ENCODE measurements at places on chromosomes 12 and 14. TPM values are rescaled to one million over a fixed set of nuclear protein-coding genes. Genes with fewer than 3 reads are reported as not detected.

- no peak for DNase-seq
These were observed 90.3 kb downstream of the DDHD1 start for GRCh38 chr14:53062856-53063255.

DNA sequence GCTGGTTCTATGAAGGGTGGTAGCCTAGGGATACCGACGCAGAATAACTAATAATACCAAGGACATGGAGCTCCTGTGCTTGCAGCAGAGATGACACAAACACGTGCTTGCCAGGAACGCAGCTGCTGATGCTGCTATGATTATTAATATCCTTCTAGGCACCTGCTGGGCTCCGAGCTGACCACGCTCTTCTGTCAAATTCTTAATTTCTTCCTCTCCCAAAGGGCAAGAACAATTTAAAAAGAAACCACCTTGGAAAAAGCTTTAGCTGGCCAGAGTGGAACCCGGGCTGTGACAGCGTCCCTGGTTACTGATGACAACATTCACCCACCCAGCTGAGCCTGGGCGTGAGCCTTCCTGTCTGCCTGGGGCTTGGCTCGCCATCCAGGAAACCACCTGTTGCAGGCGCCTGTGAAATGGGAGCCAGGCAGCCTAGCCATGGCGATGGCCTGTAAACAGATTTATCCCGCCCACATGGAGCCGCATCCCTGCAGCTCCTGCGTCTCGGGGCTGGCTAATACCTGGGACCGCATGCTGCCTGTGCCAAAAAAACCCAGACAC, 28.8 kb downstream of the CLMN start:
- DNase-seq = peak; percentile 93

- no peak for DNase-seq
These were observed 42.9 kb upstream of the TESC start for GRCh38 chr12:117142094-117142493.

CNTN1 gene
- total RNA-seq = not detected

- peak; percentile 67 for DNase-seq
These were observed 894 bp downstream of the KRT8 start for GRCh38 chr12:52903855-52904508.

DNA sequence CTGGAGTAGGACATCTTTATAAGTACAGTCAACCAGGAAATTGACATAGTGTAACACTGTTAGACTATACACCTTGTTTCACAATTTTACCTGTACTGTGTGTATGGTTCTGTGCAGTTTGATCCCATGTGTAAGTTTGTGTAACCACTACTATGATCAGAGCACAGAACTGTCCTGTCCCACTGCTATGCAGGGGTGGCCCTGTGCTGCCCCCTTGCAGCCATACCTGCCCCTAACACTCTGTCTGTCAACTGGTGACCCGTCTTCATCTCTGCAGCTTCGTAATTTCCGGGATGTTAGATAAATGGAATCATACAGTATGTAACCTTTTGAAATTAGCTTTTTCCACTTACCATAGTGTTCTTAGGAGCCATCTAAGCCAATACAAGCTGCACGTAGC, 58.7 kb upstream of the RD3L start:
- peak; percentile 9 for DNase-seq

KCNC2 gene
- not detected for total RNA-seq

- no peak for DNase-seq
These were observed 168.2 kb downstream of the KCNC2 start for GRCh38 chr12:75041472-75041871.

DNA sequence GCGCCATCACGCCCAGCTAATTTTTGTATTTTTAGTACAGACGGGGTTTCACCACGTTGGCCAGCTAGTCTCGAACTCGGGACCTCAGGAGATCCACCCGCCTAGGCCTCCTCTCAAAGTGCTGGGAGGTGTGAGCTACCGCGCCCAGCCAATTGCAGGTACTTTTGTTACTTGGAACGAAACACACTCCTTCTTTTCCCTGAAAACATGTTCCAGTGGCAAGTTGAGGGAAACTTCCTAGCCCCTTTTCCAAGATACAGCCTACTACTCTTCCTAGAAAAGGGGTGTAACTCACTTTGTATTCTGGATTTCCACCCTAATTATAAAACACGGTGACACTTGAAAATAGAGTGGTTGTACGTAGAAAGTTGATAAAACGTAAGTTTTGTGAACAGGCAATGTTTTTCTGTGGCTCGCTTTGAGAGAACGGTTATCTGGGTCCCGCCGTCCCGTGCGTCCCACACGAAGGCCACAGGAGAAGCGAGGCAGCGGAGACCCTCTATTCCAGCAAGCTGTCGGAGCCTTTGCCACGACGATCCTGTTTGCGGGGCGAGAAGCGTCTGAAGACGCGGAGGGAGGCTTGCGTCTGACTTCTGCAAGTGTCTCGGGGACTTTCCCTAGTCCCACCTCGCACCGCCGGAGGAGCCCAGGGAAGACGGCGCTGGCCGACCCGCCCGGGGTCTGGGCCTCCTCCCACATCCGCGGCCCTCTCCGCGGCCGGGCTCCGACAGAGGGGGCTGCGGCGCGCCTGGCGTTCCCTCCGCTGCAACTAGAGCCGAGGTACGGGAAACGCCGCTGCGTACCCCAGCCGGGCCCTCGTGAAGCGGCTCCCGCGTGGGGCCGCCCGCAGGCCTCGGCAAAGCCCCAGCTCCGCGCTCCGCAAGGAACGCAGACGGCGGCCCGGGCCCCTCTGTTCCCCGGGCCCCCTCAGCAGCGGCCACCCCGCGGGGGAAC, 745 bp downstream of the CDCA4 start:
- no peak for DNase-seq

DNA sequence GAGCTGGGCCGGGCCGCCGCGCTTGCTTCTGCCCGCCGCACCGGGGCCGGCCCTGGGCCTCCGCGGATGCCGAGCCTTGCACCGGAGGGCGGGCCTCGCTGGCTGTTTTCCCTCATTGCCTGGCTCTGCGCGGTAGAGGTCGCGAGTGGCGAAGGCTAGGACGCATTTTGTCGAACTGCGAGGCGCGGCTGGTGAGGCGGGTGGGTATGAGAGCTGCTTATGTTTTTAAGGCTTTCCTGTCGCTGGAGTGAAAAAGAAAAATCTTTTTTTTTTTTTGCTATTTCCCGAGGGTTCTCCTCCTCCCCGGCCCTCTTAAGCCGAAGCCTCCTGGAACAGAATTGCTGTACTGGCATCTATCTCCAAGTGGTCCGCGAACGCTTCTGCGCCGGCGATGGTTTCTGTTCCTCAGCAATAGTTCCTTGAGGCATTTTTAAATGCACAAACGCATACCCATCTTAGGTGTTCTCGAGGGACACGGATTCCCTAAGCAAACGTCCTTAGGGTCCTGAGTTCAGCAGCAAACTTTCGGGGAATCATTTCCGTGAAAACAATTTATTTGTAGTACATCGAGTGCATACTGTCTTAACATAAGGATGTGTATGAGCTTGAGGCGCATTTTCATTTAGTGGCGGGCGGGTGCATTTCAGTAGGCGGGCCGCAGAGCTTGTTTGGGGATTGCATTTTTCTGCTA, 631 bp downstream of the RESF1 start:
- DNase-seq = peak; percentile 69

CRIP1 gene
- 0.90 TPM for total RNA-seq

IL26 gene
- not detected for total RNA-seq

- DNase-seq = no peak
These were observed 20.1 kb upstream of the TBX3 start for GRCh38 chr12:114704096-114704495.

GRCh38 chr12:92289629-92290349, 144.1 kb upstream of the BTG1 start:
- peak; percentile 8 for DNase-seq

GRCh38 chr12:93785249-93786010, 108.3 kb downstream of the CRADD start:
- DNase-seq = peak; percentile 93

- no peak for DNase-seq
These were observed 76.8 kb upstream of the PLEKHA5 start for GRCh38 chr12:19052689-19053088.

Measured in dermis microvascular lymphatic vessel endothelial cell (primary cell).